ENCODE measurements at places on chromosomes 7 and 10.
A peak's percentile ranks its signal among the peaks of the same experiment; 100 is the strongest.

DNA sequence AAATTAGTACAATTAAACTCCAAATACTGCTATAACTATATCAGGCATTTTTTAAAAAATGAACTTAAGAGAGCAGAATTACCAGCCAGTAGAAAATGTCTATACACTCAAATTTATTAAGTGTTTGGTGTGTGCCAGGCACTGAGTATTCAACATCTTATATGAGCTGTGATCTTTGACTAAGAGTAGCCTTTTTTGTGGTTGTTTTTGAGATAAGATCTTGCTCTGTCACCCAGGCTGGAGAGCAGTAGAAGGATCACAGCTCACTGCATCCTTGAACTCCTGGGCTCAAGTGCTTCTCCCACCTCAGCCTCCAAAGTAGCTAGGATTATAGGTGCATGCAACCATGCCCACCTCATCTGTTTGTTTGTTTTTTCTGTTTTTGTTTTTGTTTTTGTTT, 102.5 kb upstream of the CELF2 start:
- DNase-seq: no peak

GRCh38 chr10:88045656-88046415, 182.4 kb downstream of the PTEN start:
- DNase-seq: no peak

DNA sequence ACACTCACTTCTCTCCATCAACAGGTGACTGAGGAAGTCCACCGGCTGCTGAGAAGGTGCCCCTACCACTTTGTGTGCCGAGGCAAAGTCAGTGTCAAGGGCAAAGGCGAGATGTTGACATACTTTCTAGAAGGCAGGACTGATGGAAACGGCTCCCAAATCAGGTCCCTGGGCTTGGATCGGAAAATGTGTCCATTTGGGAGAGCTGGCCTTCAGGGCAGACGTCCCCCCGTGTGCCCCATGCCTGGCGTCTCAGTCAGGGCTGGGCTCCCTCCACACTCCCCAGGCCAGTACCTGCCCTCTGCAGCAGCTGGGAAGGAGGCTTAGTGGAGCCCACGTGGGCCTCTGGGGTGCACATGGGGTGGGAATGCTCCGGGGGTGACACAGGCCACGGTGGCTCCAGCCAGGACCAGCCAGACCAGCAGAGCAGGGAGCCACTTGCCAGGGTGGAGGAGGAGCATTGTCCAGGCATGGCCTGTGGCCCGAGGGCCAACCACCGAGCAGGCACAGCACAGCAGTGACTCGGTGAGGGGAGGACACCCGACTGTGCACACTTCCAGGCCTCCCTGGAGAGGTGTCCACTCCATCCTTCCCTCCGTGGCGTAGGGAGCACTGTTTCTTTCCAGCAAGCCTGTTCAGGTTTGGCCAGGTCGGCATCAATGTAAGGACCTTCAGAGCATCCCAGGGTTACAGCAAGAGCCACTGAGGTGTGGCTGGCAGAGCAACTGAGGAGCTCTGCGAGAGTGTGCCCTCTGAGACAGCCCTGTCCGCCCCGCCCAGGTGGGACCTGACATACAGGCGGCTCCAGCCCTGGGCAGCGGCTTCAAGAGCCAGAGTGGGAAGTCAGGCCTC, 139.7 kb downstream of the ADCY1 start:
- no peak for DNase-seq

DNA sequence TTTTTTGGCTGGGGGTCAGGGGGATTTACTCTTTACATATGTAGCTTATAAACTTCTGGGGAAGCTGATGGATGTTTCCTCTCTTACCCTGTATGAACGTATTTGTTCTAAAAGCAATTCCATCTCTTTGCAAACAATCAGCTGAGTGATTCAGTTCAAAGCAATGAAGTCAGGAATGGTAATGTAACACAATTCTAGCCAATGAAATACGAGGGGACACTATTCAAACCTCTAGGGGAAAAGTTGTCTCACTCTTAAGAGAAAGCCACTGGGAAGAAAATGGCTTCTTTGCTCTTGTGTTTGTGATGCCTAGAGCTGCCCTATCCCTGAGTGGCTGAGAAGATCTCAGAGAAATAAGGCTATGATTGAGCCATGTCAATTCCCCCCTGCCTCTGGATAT, 134.8 kb upstream of the SEMA3C start:
- no peak for DNase-seq

DNA sequence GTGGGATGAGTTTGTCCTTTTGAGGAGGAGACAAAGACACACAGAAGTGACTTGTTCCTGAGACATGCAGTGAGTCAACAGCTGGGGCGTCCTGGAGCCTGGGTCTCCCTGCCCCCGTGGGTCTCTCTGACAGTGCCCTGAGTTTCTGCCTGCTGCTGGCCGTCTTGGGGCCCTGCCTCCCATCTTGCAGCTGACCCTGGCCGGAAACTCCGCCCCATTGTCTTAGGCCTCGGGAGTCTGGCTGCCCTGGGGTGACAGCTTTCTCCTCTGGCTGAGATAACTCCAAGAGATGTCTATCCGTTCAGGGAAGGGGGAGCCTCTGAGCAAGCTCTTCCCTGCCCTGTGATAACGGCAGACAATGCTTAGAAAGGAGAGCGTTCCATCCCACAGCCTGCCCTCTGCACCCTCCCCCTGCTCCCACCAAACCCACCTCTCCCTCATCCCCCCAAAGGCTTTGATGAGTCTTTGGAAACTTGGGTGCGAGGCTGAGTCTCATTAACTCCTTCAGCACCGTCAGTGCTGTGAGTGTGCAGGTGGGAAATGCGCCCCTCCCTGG, 69.5 kb upstream of the PODXL start:
- DNase-seq: no peak

DNA sequence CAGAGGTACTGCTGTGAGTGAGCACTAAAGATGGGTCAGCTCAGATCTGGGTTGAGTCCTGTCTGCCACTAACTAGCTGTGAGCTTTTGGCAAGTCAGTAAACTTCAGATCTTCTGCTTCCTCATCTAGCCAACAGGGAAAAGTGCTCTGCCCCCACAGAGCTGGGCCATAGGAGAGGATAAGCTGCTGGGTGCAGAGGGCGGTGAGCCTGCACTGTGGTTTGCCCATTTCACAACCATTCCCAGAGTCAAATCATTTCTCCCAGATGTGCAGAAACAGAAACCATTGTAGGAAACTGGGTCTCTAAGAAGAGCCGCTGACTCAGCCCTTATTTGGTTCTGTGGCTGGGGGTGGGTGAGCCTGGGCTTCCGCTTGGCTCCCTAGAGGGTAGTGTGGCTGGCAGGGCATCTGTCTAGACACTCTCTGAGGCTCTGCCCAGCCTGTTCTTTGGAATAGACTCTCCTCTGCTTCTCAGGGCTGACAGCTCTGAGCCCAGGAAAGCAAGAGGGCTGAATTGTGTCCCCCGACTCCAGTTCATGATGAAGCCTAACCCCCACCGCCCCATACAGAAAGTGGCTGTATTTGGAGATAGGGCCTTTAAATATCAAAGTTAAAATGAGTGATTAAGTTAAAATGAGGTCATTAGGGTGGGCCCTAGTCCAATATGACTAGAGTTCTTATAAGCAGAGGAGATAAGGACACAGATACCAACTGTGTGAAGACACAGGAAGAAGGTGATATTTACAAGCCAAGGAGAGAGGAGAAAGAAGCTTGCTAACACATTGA, 29.5 kb upstream of the ARHGAP22 start:
- DNase-seq: peak; percentile 19

- no peak for DNase-seq
Observed at GRCh38 chr10:83023662-83024061, 1115.6 kb upstream of the GHITM start.

GRCh38 chr10:132582771-132583170, 45.2 kb downstream of the INPP5A start:
- DNase-seq: no peak

DNA sequence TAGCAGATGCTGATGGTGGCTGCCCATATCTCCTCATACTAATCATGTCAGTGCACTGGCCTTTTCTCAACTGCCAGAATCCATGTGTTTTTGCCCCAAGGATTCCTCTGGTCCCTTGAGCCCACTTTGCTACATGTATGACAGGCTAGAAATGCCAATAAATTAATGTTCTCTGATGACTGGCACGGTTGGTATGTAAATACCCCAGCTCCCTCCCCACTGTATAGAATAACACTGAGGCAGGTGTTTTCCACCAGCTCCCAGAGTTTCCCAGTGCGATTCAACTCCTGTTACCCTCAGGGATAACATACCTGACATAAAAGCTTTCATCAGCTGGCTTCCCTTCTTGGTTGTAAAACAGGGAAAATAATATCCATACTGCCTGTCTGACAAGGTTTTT, 9.0 kb upstream of the PLEKHS1 start:
- DNase-seq: no peak

GRCh38 chr7:83161899-83162401, 734 bp downstream of the PCLO start:
- DNase-seq: no peak

- DNase-seq: no peak
Observed at GRCh38 chr10:77873536-77874380, 52.8 kb downstream of the DLG5 start.

DNA sequence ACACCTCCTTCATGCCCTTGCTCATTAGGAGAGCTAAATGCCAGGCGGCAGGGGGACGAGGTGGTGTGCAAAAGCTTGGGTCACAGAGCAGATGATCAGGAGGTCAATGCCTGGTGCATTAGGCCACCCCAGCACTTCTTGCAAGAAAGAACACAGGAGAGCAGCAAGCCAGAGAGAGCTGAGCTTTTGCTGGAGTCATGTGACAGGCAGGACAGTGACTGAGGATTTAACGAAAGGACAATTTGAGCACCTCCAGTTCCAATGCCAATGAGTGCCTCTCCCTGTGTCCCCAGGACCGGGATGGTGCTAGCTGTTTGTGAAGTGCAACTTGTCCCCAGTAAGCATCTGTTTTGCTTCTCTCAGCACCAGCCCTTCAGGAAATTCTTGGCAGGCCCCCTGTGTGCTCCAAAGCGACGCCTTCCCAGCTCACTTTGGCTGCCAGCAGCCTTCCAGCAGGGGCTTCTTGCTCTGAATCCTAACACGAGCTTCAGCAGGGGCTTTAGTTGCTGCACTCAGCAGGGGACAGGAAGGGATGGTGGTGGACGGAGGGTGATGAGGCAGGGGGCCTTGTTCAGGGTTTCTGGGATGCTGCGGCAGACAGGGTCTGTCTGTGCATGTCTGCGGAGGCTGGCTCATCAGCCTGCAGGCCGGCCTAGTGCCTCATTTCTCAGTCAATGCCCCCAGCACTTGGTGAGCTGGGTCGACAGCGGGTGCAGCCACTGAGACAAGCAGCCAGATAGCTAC, 368.1 kb downstream of the RPS24 start:
- no peak for DNase-seq

DNA sequence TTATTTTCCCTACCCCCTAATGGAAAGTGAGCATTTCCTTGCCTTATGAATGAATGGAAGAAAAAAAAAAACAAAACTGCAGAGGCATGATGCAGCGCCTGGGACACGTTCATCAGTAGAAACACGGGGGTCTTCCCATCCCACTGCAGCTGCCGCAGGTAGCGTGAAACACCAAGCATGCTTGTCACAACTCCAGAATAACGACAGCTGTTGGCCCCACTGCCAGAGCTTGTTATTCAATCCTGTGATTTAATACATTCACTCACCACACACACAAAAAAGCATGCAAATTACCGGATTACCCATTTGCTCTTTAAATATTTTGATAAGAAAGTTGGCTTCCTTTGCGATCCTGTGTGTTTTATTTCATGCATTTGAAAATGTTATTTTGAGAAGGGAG, 48.4 kb upstream of the GNA12 start:
- DNase-seq: no peak

GRCh38 chr10:133475425-133475734, 21.6 kb downstream of the SCART1 start:
- no peak for DNase-seq

GRCh38 chr10:61985715-61986114, 84.2 kb downstream of the ARID5B start:
- no peak for DNase-seq

GRCh38 chr7:99429756-99430155, 8.8 kb downstream of the PTCD1 start:
- DNase-seq: no peak

DNA sequence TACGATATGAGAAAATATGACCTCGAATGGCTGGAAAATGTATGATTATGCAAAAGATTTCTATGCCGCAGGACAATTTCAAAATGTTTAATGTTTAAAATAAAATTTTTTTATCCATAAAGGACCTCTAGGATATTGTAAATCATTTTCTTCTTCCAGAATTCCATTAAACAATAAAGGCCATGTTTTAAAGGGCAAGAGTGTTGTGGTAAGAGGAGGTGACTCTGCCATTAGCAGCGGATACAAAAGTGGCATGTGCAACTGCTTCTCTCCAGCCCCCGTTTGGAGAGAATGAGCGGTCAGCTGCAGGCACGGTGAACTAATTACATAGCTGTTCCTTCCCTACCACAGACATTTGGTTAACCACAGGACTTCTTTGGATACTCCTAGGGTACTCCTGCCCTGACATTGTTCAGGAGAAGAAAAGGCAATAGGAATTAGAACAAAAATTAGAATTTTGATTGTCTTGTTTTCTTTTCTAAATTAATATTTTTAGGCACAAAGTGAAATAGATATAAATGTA, 63.8 kb downstream of the HBP1 start:
- no peak for DNase-seq

GRCh38 chr7:150428671-150429451, 21.6 kb upstream of the GIMAP8 start:
- no peak for DNase-seq

GRCh38 chr7:96300986-96301385, 20.9 kb downstream of the SLC25A13 start:
- no peak for DNase-seq

DNA sequence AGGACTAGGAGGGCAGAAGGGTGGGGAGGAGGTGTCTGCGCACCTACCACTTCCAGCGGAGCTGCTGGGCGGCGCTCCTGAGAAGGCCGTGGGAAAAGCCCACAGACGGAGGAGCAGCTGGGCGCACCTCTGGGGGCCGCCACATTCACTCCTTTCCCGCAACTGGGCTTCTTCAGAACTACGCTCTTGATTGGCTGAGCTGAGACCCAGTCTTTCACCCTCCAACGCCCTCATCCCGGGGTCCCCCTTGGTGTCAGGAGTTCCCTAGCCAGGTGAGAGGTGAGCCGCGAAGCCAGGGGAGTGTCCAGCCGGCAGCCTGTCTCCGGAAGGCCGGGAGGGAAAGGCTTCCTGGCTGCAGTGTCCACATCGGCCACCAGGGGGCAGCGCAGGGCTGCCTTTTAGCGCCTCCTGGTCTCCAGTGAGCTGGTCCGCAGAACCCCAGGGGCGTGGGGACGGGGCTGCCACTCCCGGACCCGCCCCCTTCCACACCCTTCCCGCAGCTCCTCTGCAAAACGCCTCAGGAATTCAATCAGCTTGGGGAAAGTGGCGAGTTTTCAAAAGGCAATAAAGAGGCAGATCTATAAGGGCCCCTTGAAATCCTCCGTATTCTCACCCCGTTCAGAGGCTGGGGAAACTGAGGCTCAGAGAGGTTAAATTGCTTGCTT, 98.8 kb downstream of the CHST15 start:
- DNase-seq: peak; percentile 20
